ENCODE measurements at places on chromosomes 6 and 20.

GRCh38 chr20:33663161-33664084 lies 1.3 kb downstream of the C20orf144 start:
- peak; percentile 47 for DNase-seq

DNA sequence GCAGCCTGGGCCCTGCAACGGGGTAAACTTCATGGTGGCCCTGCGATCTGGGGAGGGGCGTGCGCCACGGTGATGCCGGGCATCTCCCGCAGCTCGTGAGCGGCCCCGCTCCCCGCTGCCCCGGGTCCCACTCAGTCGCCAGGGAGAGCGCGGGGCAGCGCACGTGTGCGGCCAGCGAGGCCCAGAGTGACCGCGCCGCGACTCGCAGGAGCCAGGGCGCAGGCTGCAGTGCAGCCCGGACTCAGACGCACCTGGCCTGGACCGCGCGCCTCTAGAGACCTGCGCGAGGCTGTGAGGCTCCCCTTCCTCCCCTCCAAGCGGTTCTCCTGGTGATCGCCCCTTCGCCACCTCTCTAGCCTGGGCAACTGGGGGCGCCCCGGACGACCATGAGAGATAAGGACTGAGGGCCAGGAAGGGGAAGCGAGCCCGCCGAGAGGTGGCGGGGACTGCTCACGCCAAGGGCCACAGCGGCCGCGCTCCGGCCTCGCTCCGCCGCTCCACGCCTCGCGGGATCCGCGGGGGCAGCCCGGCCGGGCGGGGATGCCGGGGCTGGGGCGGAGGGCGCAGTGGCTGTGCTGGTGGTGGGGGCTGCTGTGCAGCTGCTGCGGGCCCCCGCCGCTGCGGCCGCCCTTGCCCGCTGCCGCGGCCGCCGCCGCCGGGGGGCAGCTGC lies 652 bp downstream of the BMP6 start:
- no peak for DNase-seq

GRCh38 chr6:166743406-166744222 lies 116.6 kb upstream of the RPS6KA2 start:
- DNase-seq: no peak

DNA sequence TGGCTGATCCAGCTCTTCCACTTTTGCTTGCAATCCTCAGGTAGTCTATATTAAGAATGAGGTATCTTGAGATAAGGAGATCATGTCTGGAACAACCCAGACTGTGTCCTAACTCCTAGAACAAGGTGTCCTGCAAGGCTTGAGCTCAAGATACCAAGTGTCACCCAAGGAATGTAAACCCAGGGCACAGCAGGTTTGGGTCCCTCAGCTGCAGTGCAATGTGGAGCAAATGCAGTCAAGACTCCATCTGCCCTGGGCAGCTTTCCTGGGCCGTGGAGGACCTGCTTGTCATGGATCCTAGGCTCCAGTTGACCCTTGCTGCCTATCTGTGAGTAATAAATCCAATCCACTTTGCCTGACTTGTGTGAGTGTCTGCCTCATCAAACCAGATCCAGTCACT lies 166.1 kb downstream of the OTOR start:
- no peak for DNase-seq

DNA sequence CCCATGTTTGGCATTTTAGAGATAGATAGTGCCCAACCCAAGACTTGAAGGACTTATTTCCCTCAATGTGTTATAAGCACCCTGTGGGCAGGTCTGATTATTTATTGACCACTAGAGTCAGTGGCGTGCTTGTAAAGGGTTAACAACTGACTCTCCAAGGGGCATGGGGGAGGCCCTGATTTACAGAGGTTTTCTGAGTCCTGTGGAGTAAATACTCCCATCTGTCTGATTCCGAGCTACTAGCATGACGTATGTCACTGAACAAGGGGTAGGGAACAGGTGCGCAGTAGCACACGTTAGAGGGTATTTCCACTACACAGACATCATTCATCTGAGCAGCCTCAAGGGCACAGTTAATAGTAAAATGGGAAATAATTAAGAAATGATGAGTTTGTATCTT lies 17.4 kb upstream of the TRAM2 start:
- DNase-seq: no peak
